Skin of body (tissue), 3 donors: ENCODE measurements at places on chromosomes 3 and 15. TPM values are rescaled to one million over a fixed set of nuclear protein-coding genes. Genes with fewer than 3 reads are reported as not detected.

The LDHAL6B gene
- not detected for total RNA-seq

The GOLGA6B gene
- total RNA-seq, result 0.10 TPM

The AADAC gene
- 13.7 TPM for total RNA-seq

The LMAN1L gene
- 0.20 TPM for total RNA-seq

The P4HTM gene
- total RNA-seq, result 27.7 TPM

The MAP6D1 gene
- 1.2 TPM for total RNA-seq

The TUBGCP5 gene
- total RNA-seq, result 22.6 TPM

DNA sequence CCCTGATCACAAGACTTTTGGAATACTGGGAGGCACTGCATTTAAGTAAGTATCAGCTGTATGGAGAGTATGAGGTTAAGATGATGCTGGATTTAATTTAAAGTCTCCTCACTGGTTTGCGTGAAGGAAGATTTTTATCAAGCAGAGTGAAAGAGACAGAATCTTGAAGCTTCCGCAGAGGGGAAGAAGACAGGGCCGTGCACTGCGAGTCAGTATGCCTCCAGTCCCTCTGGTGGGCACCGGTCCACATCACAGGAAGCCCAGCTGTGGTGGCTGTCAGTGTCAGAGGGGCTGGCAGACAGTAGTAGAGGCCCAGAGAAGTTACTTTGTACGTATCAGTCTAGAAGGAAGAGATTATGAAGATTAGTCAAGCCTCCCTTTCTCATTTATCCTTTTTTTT, 379.0 kb upstream of the TPRG1 start:
- DNase-seq, result peak; percentile 32

DNA sequence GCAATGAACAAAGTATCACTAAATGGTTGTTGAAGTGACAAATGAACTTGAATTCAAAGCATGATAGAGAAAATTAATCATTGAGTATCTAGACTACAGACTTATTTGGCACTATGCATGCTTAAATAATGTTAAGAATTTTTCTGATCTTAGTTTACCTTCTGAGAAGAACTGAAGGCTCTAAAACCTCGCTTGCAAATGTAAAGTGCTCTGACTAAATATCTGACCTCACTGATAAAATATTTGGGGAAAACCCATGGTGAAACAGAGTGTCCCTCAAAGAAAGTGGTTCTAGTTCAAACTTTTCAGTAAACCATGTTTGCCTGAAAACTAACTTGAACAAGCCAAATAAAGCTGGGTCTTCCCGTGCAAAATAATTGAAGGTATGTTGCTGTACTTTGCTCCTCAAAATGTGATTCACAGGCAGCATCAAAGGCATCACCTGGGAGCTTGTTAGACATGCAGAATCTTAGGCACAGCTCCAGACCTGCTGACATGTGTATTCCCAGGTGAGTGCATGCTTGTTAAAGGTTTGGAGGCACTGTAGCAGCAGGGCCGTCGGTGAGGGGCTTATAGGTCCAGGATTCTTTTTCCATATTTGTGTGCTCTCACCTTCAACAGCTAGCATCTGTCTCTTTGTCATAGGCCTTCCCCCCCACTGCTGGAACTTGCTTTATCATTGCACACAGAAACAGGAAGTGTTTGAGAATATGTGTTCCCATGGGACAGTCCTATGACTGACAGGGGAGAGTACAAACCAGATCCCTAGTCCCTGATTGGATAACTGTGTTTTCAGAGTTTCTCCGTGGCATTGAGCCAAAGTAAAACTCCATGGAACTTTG, 524.2 kb upstream of the LMCD1 start:
- peak; percentile 62 for DNase-seq

DNA sequence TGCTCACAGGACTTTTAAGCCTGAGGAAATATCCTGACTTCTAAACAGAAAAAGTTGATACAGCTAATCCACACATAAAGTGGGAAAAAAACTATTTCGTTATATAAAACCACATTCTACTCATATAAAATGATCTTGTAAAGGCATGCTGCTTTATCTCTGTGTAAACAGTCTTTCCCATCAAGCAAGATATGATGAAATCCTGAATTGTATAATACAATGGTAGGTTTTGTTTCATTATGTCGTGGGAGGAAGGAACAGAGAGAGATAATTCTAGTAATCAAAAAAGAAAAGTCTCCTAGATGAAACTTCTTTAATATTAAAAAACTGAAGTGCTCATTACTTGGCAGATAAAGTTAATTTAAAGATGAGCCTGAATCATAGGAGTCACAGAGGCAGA, 92.6 kb upstream of the SNTN start:
- no peak for DNase-seq

- DNase-seq, result peak; percentile 44
These were observed 1.9 kb downstream of the PPP4R2 start for GRCh38 chr3:72998466-72998865.

DNA sequence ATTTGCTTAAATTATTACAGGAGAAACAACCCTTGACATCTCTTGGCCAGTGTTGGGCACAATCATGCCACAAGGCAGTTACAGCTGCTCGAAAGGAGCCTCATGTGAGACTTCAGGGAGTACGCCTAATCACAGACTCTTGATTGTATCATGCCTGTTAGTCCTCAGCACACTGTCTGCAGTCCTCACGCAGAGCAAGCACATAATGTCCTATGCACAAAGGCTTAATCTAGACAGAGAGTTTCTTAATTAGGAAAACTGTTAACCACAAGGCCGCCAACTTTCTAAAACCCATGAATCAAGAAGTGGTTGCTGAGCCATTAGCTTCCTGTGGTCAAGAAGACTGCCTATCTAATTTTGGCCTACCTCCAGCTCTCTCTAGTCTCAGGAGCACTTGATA, 172.0 kb downstream of the UNC13C start:
- DNase-seq, result no peak

DNA sequence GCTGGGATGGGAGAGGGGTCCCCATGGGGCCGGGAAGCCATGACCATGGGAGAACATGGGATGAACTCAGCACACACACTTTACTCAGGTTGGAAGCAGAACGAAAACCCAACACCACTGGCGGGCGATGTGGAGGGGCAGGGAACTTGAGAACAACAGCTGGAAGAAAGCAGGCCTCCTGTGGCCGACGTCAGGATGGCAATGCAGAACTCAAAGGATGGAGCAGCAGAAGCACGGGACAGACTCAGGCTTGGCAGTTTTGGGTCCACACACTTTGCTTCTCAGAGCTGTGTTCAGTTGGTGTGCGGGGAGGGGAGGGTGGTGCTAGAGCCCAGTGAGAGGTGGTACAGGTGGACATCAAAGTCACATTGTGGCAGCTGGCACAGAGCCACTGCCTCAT, 80.7 kb downstream of the SEC22A start:
- no peak for DNase-seq

DNA sequence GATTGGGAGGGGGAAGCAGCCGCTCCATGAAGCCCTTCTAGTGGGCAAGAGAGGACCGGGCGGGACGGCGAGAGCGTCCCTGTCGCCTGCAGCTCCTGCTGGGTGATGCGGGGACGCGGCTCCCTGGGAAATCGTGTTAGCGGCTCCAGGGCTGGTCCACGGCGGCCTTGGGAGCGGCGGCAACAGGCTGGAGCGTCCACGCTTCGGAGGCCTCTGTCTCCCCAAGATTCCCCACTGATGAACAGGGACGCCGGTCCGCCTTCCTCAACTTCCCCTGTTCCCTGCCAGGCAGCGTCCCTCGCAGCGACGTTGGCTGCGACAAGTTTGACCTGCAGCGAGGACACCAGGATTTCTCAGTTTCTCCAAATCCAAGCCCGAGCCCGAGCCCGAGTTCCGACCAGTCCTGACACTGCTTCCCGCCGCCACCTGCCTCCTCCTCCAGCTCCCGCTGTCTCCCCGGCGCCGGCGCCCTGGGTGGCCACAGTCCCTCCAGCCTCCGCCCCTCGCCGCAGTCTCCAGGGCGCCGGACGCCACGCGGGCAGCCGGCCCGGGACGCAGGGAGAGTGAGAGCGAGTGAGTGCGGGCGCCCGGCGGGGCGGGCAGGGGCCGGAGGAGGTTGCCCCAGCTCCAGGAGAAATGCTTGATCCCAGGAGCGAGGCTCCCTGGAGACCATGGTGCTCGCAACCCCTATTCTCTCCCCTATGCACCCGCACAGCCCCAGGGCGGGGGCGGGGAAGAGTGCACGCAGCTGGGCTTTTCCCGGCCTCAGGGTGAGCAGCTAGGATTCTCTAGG, 78.1 kb upstream of the RNF7 start:
- DNase-seq, result no peak

DNA sequence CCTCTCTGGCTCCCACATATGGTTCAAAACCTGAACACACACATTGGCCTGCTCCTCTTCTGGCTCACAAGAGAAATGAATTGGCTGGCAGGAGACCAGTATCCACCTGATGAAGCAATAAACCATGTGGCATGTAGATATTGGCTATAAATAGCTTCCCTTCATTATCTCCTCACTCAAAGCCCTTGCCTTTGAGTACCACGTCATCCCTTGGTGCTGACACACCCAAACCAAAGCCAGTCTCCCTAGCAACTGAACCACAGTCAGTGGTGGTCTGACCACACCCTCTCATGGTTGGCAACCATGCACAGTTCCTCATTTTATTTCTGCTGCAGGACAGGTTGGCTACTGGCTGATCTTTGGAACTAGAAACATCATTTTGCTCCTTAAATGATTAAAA, 98.8 kb downstream of the ZNF621 start:
- DNase-seq, result no peak

DNA sequence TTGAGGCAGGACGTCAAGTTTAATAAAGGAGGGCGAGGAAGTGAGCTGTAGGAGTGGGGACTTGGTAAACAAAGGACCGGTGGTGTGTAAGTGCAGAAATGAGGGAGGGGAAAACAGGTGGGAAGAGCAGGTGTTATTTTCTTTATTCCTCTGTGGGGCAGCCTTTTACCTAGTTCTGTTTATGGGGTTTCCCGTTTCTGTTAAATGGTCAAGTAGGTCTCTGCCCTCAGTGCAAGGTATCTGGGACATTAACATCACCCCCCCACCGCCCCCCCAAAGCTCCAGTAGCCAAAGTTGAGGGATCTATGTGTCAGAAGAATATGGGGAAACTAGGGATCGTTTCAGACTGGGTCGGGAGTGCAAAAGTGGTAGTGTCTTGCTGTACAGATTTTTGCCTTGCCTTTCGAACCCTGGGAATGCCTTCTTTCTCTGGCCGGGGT, 893 bp downstream of the MGA start:
- no peak for DNase-seq

GRCh38 chr3:39166134-39166710, 12.8 kb upstream of the CSRNP1 start:
- DNase-seq, result no peak

GRCh38 chr15:26259581-26259980, 396.5 kb upstream of the ATP10A start:
- DNase-seq, result no peak

DNA sequence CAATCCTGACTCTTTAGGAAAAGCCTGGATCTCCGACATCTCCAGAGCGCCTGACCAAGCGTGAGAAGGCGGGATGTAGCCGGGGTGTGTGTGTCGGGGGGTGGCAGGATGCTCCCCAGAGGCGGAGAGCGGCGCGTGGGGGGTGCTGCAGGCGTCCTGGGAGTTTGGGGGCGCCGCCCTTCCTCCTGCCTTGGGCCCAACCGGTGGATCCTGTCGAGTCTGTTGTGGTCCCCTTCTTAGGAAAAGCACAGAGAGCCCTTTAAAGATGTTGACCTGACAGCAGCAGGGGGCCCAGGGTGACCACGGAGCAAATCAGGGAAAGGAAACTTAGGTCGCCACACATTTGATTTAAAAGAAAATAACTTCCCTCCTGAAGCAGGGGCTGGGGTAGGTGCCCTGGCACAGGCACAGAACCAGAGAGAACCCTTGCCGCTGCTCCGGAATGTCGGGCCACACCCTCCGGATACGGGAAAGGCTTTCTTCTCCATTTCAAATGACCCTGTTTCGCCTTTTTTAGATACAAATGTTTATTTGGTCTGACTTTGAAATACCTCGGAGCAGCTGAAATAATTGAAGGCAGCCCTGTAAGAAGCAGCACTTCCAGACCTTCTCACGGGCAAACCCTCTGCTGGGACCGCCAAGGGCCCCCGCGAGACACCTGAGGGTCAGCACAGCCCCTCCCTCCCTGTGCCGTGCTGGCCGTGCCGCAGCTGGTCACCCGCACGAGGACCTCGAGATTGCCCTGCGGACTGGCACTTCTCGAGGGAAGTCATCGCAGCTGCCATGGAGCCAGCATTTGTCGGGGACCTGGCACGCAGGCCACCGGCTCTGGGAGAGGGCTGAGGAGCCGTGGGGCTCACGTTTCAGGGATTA, 102.9 kb upstream of the KLF13 start:
- DNase-seq, result no peak

- no peak for DNase-seq
These were observed 49.1 kb downstream of the HCN4 start for GRCh38 chr15:73319460-73320245.

DNA sequence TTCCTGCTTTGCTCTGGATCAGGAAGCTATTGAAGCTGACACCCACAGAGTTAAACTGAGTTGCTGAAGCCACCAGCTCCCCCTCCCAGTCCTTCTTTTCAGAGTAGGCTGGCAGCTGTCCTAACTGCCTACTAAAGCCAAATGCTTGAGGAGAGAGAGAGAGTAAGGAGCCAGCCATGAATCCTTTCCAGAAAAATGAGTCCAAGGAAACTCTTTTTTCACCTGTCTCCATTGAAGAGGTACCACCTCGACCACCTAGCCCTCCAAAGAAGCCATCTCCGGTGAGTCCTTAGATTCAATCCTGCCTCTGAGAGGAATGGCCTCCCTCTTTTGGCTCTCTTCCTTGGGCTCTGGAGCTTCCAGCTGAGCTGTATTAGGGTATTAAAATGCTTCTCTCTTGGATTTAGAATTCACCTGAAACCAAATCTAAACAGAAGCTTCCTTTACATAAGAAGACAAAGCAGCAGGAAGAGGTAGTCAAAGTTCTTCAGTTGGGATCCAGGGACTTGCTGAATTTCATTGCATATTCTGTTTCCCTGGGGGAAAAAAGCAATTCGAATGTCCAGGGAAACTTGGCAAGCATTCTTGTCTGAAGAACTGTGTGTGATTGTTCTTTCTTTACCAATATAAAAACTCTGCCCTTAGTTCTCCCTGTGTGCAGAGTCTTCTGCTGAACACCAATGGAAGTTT, at the start of gene SLC15A2:
Gene SLC15A2, plus strand, starts transcription at position 101 of the 690 bp plus-strand sequence. Its CDS starts 76 bp downstream, at position 177.
- no peak for DNase-seq

- no peak for DNase-seq
These were observed 164.3 kb upstream of the IL12A start for GRCh38 chr3:159824333-159824732.

DNA sequence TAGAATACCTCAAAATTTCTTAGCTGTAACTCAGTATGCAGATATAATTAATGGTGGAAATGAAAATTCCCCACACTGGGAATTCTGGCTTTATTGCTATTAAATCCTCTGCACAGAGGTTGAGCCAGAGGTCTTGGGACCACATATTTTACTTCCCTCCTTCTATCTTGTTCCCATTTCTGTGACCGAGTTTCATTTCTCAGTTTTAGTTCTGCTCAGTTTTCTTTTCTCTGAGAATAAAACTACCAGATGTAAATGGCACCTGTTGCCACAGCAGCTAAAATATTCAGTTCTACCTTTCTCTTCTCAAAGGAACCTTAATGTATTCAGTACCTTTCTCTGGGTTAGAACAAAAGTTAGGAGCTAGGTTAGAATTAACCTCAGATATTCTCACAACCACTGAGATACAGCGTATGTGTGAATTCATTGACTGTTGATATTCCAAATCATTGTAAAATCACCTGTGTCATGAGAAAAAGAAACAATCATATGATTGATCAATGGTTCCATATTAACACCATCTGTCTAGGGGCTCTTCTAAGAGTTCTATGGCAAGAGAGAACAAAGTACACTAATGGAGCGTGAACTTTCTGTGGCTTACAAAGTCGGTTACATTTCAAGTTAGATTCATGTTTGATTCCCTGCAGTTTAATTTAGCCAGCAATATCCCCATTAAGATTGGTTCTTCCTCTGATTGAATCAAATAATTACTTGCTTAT, 374.1 kb downstream of the EFHB start:
- no peak for DNase-seq

- DNase-seq, result no peak
These were observed 49.1 kb downstream of the RAB11A start for GRCh38 chr15:65918357-65918920.
